Left kidney (tissue), 8 donors: ENCODE measurements at places on chromosomes 1 and 21. TPM values are rescaled to one million over a fixed set of nuclear protein-coding genes. Genes with fewer than 3 reads are reported as not detected.

DNA sequence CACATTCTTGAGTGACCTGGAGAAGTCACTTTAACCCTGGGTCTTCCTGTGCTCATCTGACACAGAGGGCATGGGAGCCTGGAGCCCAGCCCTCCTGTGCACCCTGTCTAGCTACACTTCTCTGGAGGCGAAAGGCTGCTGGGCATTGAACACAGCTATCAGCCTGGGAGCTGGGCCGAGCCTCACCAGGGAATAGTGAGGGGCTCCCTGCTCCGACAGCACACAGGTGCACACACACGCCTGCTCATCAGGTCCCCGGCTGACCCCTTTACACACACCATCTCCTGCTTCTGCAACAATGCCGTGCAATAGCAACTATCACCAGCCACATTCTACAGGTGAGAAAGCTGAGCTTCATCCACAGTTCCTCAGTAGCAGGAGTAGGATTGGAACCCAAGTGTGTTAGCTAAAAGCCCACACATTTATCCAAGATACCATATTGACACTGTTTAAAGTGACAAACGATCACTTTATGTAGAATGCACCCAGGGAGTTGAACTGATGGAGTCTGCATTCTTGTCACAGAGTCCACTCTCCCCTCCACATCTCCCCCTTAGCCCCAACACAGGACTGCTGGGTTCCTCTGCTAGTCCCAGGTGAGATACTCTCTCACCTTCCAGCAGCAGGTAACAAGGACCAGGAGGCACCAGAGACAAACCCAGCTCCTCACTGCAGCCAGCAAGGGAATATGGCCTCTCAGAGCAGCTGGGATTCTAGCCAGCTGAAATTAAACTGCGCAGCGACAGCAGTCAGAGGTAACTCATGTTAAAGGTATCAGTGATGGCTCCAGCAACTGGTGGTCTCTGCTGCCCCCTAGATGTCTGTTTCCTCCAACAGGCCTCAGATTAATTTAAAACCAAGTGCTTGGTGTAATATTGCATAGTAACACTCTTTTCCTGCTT is 18.3 kb upstream of the CAPN8 start:
- DNase-seq: peak; percentile 85

SV2A gene
- 8.4 TPM for polyA plus RNA-seq

- DNase-seq: no peak
These were observed 633.8 kb downstream of the PTPRC start for GRCh38 chr1:199272628-199273086.

SPRR2B gene
- not detected for polyA plus RNA-seq

- DNase-seq: no peak
These were observed 41.6 kb upstream of the WNT4 start for GRCh38 chr1:22184454-22184853.

DNA sequence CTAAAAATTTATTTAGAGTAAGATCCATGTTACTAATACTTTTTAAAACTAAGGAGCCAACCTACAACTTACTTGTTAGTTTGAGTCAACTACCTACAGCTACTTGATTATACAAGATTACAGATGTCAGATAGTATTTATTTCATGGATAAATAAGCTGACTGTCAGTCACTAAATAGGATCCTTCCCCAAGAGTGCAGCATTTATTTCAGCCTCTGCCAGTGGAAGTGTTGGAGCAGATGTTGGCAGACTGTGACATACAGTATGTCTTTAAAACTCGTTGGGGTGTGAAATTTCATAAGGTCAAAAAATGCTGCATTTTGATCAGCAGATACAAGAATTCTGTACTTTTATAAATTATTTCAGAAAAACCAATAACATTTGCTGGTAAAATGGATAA is 156.2 kb downstream of the AKT3 start:
- no peak for DNase-seq

OR2L13 gene
- not detected for polyA plus RNA-seq

- DNase-seq: no peak
These were observed 54.2 kb downstream of the TMEM53 start for GRCh38 chr1:44620072-44620471.

MROH7 gene
- polyA plus RNA-seq: 14.8 TPM

DNA sequence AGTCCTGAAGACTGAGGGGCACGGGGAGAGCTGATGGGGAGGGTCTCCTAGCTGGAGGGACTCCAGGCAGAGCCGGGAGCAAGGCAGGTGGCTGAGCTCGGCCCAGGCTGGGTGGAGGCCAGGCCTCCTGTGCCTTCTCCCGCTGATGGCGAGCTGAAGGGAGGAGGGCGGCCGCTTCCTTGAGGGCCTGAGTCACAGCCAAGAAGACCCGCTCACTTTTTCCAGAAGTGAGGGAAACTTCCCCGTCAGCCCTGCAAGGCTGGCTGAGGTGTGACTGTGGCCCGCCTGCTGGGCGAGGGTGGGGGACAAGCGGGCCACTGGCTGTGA is 1.7 kb upstream of the VWA1 start:
- no peak for DNase-seq

DNA sequence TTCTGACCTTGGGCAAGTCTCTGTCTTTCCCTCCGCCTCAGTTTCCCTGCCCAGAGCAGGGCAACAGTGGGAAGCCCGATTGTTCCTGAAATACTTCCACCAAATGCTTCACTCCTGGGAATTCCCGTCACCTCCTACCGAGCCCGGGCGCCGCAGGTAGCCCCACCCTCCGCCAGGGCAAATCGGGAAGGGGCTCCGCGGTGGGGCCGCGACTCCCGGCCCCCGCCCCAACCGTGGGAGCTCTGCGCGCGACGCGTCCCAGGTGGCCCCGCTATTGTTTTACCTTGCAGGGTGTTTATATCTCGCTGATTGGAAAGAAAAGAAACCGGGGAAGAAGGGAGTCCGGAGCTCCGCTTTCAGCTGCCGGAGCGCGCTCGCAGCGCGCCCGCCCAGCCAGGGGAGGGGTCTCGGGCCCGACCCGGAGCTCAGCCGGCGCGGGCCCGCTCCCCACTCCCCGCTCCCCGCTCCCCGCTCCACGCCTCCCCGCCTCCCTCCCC is 407 bp downstream of the IGSF3 start:
- DNase-seq: no peak

DNA sequence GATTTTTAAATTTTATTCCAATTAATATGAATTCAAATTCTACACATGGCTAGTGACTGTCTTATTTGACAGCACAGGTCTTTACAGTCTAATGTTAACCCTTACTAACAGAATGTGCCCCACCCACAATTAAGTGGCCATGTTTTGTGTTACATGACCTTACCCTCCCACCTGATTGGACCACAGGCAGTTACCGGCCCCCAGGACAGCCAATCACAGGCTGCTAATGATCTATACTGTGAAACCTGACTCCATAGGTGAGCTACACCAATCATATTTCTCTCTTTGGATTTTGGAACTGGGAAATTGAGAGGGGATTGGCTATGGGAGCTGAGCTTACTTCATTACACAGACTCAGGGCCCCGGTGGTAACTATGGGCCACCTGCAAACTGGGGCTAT is 27.5 kb downstream of the ZP4 start:
- no peak for DNase-seq

GRCh38 chr1:174746024-174746808 is 253.5 kb upstream of the CACYBP start:
- DNase-seq: no peak

DNA sequence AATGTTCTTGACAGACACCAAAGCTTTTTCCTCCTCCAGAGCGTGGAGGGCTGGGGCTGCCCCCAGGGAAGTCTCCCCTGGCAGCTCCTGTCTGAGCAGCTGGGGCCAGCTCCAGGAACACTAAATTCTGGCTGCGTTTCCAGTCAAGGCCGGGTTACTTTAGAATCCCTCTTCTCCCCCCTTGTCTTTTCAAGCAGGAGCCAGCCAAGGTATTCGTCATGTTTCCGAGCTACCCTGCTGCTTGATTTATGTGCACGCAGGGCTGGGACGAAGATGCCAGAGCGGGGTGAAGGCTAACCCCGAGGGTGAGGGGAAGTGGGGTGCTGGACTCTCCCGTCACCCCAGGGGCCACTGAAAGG is 68.1 kb upstream of the ANGPTL1 start:
- no peak for DNase-seq

KIF26B gene
- polyA plus RNA-seq: 33.3 TPM
